ENCODE measurements at places on chromosomes 1 and 21.

- H3K27ac ChIP-seq: peak overlapping the region; percentile 95
- H3K27me3 ChIP-seq: no peaks in the 10 kb centered on the region
- DNase-seq: peak; percentile 96
- peaks cover 39% of the 10 kb centered on the region for H3K4me1 ChIP-seq
- H3K36me3 ChIP-seq: no peaks in the 10 kb centered on the region
- H3K4me3 ChIP-seq: peak overlapping the region; percentile 42
Observed at GRCh38 chr1:10378081-10378841, 20.6 kb upstream of the PGD start.

DNA sequence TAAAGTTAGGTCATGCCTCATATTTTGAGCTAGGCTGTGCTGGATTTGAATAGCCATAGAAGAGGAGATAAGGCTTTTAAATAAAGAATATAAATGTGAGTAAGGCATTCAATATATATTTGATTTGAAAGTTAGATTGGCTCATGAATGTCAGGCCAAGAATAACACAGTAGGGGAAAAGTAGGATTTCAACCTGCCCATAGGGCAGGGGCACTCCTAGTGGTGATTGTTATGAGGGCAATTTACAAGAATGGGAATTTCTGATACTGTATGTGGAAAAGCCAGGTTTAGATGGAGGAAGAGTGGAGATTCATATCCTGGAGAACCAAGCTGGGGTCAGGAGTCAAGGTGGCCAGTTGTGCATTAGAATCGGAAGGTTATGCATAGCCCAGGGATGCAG lies 74.9 kb downstream of the DNAH14 start:
- no peaks in the 10 kb centered on the region for H3K27me3 ChIP-seq
- H3K36me3 ChIP-seq: peaks cover 11% of the 10 kb centered on the region
- H3K4me1 ChIP-seq: no peaks in the 10 kb centered on the region
- no peak overlapping the region for H3K27ac ChIP-seq

GRCh38 chr1:156509424-156510034 lies 9.0 kb upstream of the MEF2D start:
- no peak overlapping the region for H3K4me3 ChIP-seq
- no peaks in the 10 kb centered on the region for H3K36me3 ChIP-seq
- no peak overlapping the region for H3K27ac ChIP-seq
- H3K4me1 ChIP-seq: peaks cover 11% of the 10 kb centered on the region

- no peaks in the 10 kb centered on the region for H3K36me3 ChIP-seq
- H3K27me3 ChIP-seq: no peaks in the 10 kb centered on the region
- H3K4me1 ChIP-seq: no peaks in the 10 kb centered on the region
- H3K27ac ChIP-seq: no peak overlapping the region
- no peak overlapping the region for H3K4me3 ChIP-seq
- DNase-seq: no peak
Observed at GRCh38 chr1:210722410-210723081, 393.8 kb downstream of the HHAT start.

DNA sequence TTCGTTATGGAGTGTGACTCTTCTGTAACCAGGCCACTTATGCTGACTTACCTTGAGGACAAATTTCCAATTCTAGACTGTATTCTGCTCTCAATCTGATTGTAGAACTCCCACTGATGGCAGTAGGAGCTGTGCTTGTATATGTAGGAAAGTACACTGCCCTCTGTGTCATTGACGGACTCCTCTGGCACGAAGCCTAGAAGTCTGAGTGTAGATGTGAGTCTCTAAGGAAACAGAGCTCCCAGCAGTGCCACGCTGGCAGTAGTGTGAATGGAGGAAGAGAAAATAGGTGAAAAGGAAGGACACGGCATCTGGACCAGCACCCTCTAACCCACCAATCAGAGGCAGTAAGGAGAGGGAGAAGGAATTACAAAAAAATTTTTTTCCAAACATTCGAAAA lies 130.4 kb upstream of the ADGRL2 start:
- H3K27me3 ChIP-seq: no peaks in the 10 kb centered on the region
- no peaks in the 10 kb centered on the region for H3K36me3 ChIP-seq
- no peak overlapping the region for H3K27ac ChIP-seq
- peaks cover 7% of the 10 kb centered on the region for H3K4me1 ChIP-seq
- DNase-seq: peak; percentile 49

GRCh38 chr21:33696465-33696864 lies 54.2 kb downstream of the ITSN1 start:
- H3K4me1 ChIP-seq: no peaks in the 10 kb centered on the region
- H3K27me3 ChIP-seq: no peaks in the 10 kb centered on the region
- no peaks in the 10 kb centered on the region for H3K36me3 ChIP-seq
- H3K4me3 ChIP-seq: no peak overlapping the region
- no peak for DNase-seq
- H3K27ac ChIP-seq: no peak overlapping the region

DNA sequence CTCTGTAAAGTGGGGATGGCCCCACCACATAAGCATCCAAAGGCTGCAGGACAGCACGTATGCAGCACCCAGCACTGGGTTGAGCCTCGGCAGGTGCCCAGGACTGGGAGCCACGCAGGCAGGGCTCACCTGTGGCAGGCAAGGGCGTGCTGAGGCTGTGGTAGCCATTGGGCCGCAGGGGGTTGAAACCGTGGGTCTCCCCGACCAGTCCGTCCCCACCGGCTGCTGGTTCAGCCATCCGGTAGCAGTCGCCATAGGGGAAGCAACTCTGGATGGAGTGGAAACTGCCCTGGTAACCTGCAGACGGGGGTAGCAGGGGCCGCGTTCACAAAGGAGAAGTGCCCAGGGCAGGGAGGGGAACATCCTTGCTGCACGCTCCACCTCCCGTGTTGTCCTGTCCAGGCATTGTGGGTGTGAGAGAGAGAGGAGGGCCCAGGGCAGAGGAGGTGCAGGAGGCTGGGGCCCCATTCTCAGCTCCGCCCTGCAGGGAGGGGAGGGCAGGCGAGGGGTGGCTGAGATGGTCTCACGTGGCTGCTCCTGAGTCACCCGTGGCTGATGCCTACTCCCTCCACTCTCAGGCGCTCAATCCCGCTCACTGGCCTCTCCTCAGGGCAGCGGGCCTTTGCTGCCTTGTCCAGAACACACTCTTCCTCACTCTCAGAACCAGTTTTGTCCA lies 49.9 kb downstream of the DMRTB1 start:
- no peak overlapping the region for H3K27ac ChIP-seq
- no peak for DNase-seq
- H3K4me1 ChIP-seq: no peaks in the 10 kb centered on the region
- H3K4me3 ChIP-seq: no peak overlapping the region
- no peaks in the 10 kb centered on the region for H3K27me3 ChIP-seq

DNA sequence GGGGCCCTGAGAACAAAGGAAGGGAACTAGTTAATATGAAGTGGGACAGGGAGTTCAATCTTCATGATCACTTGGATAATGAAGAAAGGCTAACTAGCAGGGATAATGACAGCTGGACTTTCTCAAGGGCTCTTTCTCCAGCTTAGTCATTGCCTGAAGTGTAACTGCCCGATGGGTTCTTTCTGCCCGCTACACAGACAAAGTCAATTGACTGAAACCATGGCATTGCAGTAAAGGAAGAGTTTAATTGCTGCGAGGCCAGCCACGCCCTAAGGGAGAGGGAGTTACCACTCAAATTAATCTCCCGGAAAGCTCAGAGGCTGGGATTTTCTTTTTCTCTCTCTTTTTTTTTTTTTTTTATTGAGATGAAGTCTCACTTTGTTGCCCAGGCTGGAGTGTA lies 16.6 kb upstream of the SLC2A5 start:
- no peak for DNase-seq
- no peaks in the 10 kb centered on the region for H3K36me3 ChIP-seq
- H3K4me3 ChIP-seq: no peak overlapping the region
- no peaks in the 10 kb centered on the region for H3K27me3 ChIP-seq
- peaks cover 20% of the 10 kb centered on the region for H3K4me1 ChIP-seq

DNA sequence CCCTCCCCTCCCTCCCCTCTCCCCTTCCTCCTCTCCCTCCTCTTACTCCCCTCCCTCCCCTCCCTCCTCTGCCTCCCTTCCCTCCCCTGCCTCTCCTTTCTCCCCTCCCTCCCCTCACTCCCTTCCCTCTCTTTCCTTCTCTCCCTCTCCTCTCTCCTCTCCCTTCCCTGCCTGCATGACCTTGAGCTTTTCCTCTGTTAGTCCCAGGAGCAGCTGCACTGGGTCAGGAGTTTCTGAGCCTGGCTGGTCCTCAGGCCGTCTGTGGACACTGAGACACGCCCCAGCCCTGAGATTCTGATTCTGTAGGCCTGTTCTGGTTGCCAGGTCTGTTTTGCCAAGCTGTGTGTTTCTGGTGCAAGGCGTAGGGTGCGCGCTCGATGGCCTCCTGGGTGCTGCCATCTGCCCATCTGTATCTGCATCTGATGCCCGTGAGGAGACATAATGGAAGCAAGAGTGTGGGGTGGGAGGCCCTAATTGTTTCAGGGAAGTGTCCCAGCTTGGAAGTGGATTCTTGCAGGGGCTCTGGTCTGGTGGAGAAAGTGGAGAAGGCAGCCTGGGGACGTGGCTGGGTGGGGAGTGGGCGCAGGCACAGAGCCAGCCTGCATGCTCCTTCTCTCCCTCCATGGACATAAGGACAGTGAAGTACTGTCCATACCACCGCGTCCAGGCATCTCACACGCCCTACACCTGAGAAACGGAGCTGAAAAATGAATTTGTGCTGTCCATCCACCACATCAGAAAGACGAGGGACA lies 97.2 kb downstream of the WDR4 start:
- H3K4me1 ChIP-seq: no peaks in the 10 kb centered on the region
- H3K27me3 ChIP-seq: peaks cover 6% of the 10 kb centered on the region
- no peak for DNase-seq
- no peak overlapping the region for H3K4me3 ChIP-seq

GRCh38 chr1:55650444-55650843 lies 435.3 kb upstream of the USP24 start:
- H3K4me3 ChIP-seq: no peak overlapping the region
- H3K36me3 ChIP-seq: no peaks in the 10 kb centered on the region
- no peak for DNase-seq
- H3K27ac ChIP-seq: no peak overlapping the region
- no peaks in the 10 kb centered on the region for H3K4me1 ChIP-seq

DNA sequence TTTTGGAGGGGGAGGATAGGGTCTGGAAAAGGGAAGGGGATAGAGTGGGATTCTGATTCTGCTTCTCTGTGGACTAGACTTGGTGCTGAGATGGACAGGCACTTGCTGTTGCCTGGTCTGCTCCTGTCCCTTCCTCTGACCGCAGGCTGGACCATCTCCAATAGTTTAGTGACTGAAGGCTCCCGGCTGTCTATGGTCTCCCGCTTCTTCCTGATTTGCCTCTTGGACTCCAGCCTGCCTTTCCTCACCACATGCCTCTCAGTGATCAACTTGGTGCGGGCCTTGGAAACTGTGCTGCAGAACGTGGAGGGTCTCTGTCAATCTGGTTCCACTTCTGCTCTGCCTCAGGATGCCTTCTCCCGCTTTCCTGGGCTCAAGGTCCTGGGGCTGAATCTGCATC lies 6.3 kb upstream of the ZSCAN20 start:
- H3K4me3 ChIP-seq: no peak overlapping the region
- H3K4me1 ChIP-seq: no peaks in the 10 kb centered on the region
- no peaks in the 10 kb centered on the region for H3K36me3 ChIP-seq
- no peak for DNase-seq
- no peak overlapping the region for H3K27ac ChIP-seq

- no peaks in the 10 kb centered on the region for H3K4me1 ChIP-seq
- H3K27ac ChIP-seq: no peak overlapping the region
- H3K27me3 ChIP-seq: no peaks in the 10 kb centered on the region
Observed at GRCh38 chr21:41322496-41323382, 6.1 kb downstream of the FAM3B start.

- H3K4me3 ChIP-seq: peak overlapping the region; percentile 32
- DNase-seq: peak; percentile 87
- H3K27me3 ChIP-seq: no peaks in the 10 kb centered on the region
- peaks cover 76% of the 10 kb centered on the region for H3K4me1 ChIP-seq
Observed at GRCh38 chr1:91732291-91733107, 153.5 kb downstream of the TGFBR3 start.

DNA sequence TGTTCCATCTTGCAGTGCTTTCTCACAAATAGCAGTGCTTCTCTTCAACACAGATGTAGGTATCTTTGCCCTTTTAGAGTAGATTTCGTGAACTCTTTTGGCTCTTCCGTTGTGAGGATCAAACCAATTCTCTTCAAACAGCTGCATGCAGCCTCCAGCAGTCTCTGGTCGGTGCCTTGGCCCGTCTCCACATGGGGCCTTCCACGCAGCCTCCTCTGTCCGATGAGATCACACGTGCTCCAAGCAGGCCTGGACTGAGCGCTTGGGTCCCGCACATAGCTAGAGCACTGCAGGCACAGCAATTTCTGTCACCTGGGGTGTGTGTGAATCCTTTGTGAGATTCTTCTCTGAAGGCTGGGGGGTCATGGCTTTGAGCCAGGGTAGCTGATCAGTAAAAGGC lies 82.8 kb upstream of the KCNE2 start:
- H3K27ac ChIP-seq: no peak overlapping the region
- no peaks in the 10 kb centered on the region for H3K36me3 ChIP-seq
- peaks cover 57% of the 10 kb centered on the region for H3K27me3 ChIP-seq

GRCh38 chr1:158793604-158794003 lies 12.6 kb upstream of the OR6N2 start:
- no peak overlapping the region for H3K4me3 ChIP-seq
- no peaks in the 10 kb centered on the region for H3K36me3 ChIP-seq
- H3K27me3 ChIP-seq: no peaks in the 10 kb centered on the region
- H3K4me1 ChIP-seq: no peaks in the 10 kb centered on the region

- no peaks in the 10 kb centered on the region for H3K36me3 ChIP-seq
- no peak overlapping the region for H3K27ac ChIP-seq
- no peaks in the 10 kb centered on the region for H3K4me1 ChIP-seq
- H3K4me3 ChIP-seq: no peak overlapping the region
Observed at GRCh38 chr1:96568639-96569038, 152.9 kb upstream of the PTBP2 start.

- peaks cover 11% of the 10 kb centered on the region for H3K4me1 ChIP-seq
- H3K27ac ChIP-seq: no peak overlapping the region
- H3K36me3 ChIP-seq: no peaks in the 10 kb centered on the region
- H3K4me3 ChIP-seq: peak overlapping the region; percentile 75
Observed at GRCh38 chr1:19310720-19311502, 1.0 kb downstream of the AKR7A2 start.

GRCh38 chr1:208000504-208000903 lies 89.6 kb upstream of the CD34 start:
- no peak for DNase-seq
- H3K27me3 ChIP-seq: peaks cover 12% of the 10 kb centered on the region
- H3K27ac ChIP-seq: no peak overlapping the region
- H3K4me3 ChIP-seq: no peak overlapping the region
- H3K36me3 ChIP-seq: no peaks in the 10 kb centered on the region

GRCh38 chr1:188249811-188250210 lies 1421.1 kb downstream of the PLA2G4A start:
- no peak overlapping the region for H3K4me3 ChIP-seq
- H3K27me3 ChIP-seq: no peaks in the 10 kb centered on the region
- no peaks in the 10 kb centered on the region for H3K36me3 ChIP-seq
- H3K27ac ChIP-seq: no peak overlapping the region
- no peaks in the 10 kb centered on the region for H3K4me1 ChIP-seq
- no peak for DNase-seq

GRCh38 chr1:31396633-31397351 lies 16.2 kb upstream of the SERINC2 start:
- H3K27me3 ChIP-seq: no peaks in the 10 kb centered on the region
- no peaks in the 10 kb centered on the region for H3K36me3 ChIP-seq
- H3K27ac ChIP-seq: peak overlapping the region; percentile 12

- H3K4me3 ChIP-seq: no peak overlapping the region
- H3K36me3 ChIP-seq: no peaks in the 10 kb centered on the region
- no peaks in the 10 kb centered on the region for H3K27me3 ChIP-seq
Observed at GRCh38 chr1:16162163-16162822, 6.4 kb upstream of the EPHA2 start.
